ENCODE measurements at places on chromosomes 13 and 19.

DNA sequence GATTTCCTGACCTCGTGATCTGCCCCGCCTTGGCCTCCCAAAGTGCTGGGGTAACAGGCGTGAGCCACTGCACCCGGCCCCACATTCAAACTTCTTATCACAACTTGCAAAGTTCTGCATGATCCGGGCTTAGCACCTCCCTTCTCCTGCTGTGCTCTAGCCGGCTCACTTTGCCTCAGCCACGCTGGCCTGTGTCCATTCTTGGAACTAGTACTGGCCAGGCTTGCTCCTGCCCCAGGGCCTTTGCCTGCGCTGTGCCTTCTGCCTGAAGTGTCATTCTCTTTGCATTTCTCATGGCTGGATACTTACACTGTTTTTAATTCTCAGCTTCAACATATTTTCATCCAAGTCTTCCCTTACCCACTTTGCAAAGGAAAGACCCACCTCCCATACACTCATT is 29.9 kb downstream of the CACNG6 start:
- DNase-seq = no peak

DNA sequence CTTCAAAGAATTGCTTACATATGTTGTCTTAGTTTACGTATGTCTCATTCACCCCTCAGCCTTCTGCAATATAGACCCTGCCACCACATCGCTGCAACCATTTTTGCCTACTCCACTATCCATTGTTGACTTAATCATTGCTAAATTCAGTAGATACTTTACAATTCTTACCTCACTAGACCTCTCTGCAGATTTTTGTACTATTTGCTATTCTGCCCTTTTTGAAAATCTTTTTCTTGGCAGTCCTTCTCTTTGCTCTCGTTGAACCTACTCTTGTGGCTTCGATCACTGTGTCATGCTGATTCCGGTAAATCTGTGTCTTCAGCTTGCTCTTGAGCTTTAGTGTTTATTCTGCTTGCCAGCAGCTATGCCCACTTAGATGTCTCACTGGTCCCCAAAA is 81.2 kb downstream of the CDK8 start:
- DNase-seq = no peak

GRCh38 chr19:42276821-42277220 is 7.8 kb downstream of the CIC start:
- no peak for DNase-seq

DNA sequence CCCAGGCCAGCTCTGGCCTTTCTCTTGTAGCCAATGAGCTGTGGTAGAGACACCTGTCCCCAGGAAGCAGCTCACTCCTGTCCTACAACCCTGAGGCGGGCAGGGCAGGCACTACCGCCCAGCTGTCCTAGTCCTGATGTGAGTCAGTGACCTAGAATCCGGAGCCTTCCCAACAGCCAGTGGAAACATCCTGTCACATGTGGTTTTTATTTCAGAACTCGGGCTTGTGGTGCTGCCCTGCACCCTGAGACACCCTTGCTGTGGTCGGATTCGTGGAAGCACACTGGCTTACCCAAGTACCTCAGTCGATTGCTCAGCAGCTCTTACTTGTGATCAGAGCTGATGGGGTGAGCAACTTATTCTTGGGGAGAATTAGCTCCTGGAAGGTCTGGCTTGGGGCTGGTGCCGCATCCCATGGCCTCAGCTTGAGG is 83.6 kb upstream of the ARHGEF7 start:
- DNase-seq = no peak

DNA sequence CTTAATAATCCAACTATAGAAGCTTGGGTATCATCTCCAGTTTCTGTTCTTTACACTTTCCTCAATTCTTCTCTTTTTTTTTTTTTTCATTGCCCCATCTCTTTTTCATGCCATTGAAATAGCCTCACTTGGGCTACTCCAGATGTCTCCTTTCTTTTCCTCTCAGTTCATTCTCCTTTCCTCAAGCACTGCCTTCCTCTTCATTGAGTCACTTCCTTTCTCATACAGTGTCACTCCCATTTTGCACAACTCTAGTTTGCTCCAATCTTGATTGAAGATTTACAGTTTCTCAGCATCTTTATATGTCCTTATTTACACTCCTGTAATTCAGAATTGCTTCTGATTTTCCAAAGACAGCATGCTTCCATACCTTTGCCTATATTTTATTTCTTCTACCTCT is 61.3 kb downstream of the IPO5 start:
- no peak for DNase-seq

DNA sequence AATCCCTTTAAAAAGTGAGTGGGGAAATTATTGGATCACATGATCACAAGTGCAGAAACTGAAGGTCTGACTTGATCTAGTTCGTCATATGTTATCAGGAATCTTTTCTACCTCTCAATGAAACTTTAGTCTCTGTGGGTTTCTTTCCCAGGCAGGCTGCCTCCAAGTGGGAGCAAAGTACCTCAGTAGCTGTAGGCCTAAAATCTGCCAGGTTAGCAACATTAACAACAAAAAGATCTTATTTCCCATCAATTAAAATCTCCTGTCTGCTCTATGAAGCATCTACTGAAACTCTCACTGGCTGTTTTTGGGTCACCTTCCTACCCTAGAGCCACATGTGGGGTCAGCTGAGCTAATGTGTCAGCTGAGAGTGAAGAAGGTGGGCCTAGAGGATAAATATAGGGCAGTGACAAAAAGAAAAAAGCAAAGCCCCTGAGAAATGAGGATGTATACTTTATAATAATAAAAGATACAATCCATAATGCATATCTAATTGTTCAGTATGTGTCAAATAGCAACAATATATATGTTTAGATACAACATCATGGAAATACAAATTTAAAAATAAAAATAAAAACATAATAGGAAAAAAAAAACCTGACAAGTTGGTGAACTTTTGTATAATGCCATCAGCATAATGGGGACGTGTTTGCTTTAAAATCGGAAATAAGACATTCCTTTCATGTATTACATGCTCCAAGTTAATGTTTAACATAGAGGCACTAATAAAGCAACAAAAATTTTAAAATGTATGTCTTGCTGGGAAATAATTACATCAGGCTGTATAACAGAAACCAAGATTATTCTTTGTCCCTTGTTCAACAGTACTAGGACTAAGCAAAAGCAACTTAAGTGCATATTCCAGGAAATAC is 141.1 kb downstream of the GPC5 start:
- no peak for DNase-seq

GRCh38 chr13:31172535-31172934 is 10.8 kb upstream of the HSPH1 start:
- no peak for DNase-seq

DNA sequence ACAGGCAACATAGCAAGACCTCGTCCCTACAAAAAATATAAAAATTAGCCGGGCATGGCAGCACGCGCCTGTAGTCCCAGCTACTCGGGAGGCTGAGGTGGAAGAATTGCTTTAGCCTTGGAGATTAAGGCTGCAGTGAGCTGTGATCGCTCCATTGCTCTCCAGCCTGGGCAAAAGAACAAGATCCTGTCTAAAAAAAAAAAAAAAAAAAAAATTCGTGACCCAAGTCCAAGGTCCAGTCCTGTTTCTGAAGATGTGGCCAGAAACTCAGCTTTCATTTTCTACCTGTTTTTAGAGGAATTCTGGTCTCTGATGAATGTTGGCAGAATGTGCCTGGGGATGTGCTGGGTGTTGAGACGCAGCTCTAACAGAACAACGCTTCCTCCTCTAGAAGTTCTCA is 1.9 kb upstream of the PGPEP1 start:
- no peak for DNase-seq

DNA sequence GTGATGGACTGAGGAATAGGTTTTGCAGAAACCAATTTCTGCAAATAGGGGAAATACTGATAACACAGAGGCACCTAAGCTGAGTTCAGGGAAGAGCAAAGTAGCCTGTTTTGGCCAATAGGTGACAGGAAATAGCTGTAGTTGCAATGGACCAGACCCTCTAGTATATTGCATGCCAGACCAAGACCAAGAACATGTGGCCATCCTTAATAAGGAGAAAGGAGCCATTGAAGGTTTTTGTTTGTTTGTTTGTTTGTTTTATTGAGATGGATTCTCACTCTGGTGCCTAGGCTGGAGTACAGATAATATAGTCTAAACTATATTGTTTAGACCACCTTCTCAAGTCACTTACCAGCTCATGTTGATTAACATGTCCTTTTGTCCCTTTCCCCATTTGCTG is 101.5 kb downstream of the ZNF557 start:
- DNase-seq = no peak

DNA sequence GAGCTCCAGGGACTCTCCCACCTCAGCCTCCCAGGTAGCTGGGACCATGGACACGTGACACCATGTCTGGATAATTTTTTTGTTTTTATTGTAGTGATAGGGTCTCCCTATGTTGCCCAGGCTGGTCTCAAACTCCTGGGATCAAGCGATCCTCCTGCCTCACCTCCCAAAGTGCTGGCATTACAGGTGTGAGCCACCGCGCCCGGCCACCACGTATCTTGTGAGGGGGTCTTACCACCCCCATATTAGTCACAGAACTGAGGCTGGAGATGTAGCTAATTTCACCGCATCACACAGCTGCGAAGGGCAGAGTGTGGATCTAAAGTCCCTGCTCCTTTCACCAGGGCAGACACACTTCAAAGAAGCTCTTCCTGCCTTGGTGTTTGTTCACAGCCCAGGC is 211.8 kb upstream of the SOX1 start:
- DNase-seq = peak; percentile 29

- DNase-seq = no peak
These were observed 4.9 kb downstream of the TFDP1 start for GRCh38 chr13:113589251-113589960.

DNA sequence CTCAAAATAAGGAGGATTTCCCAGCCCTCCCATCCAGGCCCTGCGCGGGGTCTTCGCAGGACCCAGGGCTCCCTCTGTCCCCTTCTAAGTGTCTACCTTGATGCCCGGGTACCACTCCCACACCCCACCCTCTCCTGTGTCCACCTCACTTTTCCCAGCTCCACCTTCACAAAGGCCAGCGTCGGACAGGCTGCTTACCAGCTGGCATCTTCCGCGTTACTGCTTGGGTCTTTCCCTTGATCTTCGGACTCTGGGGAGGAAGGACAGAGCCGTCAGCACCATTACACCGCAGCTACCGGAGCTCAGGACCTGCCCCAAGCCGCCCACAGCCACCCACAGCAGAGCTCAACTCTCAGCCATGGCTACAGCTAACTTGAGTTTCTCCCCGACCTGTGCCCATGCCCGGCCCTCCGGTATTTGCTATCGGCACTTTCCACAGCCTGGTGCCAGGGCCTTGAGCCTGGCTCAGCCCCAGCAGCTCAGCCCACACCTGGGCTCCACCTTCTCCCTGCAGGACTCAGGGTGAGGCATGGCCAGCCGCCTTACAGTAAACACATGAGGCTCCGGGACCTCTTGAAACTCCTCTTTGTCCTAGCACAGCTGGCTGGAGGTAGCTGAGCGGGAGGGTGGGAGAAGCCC is 3.8 kb downstream of the C13orf46 start:
- DNase-seq = no peak

DNA sequence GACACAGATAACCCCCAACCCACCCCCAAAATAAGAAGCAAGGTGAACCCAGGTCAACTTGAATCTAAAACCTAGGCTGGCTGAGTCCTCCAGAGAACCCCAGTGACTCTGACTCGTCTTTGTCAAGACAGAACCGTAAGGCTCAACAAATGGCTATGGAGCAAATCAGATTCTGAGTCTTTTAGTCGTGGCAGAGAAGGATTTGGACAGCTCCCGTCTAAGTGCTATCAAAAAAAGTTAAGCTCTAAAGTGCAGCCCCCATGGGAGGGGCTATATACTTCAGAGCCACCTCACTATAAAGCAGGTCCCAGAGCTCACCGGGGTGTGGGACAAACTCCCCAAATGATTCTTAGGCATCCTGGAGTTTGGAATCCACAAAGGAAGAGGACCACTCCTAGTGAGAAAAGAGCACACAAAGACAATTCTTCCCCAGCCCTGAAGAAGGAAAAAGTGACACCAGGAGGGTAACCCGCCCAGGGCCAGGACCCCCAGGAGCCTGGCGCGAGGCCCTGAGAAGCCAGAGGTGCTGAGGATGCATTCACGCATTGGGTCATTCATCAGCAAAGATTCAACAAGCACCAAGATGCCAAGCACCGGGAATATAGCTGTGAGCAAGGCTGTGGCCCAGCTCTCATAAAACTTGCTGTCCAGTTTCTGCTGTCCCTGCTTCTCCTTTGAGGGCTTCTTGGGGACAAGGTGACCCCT is 25.4 kb upstream of the C13orf42 start:
- DNase-seq = no peak

GRCh38 chr19:29489172-29489951 is 36.4 kb upstream of the VSTM2B start:
- DNase-seq = no peak

- DNase-seq = no peak
These were observed 21.1 kb downstream of the ZNF582 start for GRCh38 chr19:56372281-56372680.

GRCh38 chr19:17515408-17516149 is 4.1 kb downstream of the PGLS start:
- no peak for DNase-seq
